Activated naive CD8-positive, alpha-beta T cell treated with anti-CD3 and anti-CD28 coated beads, Interleukin-2, amount 10 ng/mL, durations not matched to agents 7 days and 5 days (primary cell): ENCODE measurements at places on chromosomes 7 and 10. TPM values are rescaled to one million over a fixed set of nuclear protein-coding genes. Genes with fewer than 3 reads are reported as not detected.

GRCh38 chr7:2279896-2280295 is 34.3 kb downstream of the SNX8 start:
- no peak for DNase-seq

- no peak for DNase-seq
These were observed 4.5 kb upstream of the LRRC18 start for GRCh38 chr10:48944171-48944570.

The LIPK gene
- not detected for total RNA-seq

- DNase-seq, result no peak
These were observed 546.1 kb upstream of the FOXK1 start for GRCh38 chr7:4136036-4136435.

The AKR1C2 gene
- not detected for total RNA-seq

GRCh38 chr10:32949221-32949678 is 8.8 kb downstream of the ITGB1 start:
- no peak for DNase-seq

The PCBD1 gene
- total RNA-seq, result 23.5 TPM

- DNase-seq, result no peak
These were observed 279.6 kb downstream of the PPP1R3A start for GRCh38 chr7:113639221-113639620.

DNA sequence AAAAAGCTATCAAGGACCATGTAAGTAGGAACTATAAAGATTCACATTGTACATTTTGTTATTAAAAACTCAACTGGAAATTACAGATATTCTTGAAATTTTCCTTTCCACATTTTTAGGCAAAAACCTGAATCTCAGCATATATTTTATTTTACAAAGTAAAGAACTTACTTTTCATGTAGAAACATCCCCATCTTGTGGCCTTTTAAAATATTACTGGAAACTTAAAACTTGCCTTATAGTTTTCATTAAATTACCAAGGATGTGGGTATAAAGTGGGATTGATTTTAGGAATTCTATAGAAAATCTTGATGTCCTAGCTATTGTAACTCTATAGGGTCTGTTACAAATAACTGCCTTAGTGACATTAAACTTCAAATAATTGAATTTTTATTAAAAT is 10.6 kb downstream of the DBF4 start:
- no peak for DNase-seq

DNA sequence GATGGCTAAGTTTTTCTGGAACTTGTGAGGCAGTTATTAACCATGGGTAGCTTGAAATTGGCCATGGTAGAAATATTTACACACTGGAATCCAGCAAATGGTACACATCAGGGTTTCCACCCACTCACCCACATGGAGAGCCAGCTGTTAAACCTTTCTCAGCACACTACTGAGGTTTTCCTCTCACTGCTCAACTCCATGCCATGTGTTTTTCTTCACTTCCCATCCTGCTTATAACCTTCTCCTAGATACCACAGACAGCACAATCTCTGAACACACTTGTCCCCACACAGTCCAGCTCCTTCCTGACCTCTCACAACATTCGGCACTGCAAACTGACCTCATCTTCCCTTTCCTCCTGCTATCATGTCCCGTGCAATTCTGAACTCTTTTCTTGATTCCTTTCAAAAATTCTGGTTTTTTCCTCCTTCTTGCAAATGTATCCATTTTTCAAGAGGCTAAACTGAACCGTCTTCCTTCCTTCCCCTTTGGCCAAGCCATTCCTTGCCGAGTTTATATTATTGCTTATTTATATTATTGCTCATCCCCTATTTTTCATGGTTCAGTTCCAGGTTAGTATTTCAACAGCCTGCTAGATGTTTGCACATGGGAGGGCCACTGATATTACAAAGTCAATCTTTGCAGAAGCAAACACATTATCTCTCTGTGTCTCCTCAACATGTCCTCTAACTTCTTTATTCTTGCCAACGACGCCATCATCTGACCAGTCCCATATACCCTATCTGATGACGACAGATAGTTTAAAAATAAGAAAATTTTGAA is 606.4 kb downstream of the SORCS1 start:
- no peak for DNase-seq

GRCh38 chr7:139058943-139059342 is 23.1 kb upstream of the ZC3HAV1L start:
- DNase-seq, result no peak

The TSPAN13 gene
- total RNA-seq, result 0.91 TPM

DNA sequence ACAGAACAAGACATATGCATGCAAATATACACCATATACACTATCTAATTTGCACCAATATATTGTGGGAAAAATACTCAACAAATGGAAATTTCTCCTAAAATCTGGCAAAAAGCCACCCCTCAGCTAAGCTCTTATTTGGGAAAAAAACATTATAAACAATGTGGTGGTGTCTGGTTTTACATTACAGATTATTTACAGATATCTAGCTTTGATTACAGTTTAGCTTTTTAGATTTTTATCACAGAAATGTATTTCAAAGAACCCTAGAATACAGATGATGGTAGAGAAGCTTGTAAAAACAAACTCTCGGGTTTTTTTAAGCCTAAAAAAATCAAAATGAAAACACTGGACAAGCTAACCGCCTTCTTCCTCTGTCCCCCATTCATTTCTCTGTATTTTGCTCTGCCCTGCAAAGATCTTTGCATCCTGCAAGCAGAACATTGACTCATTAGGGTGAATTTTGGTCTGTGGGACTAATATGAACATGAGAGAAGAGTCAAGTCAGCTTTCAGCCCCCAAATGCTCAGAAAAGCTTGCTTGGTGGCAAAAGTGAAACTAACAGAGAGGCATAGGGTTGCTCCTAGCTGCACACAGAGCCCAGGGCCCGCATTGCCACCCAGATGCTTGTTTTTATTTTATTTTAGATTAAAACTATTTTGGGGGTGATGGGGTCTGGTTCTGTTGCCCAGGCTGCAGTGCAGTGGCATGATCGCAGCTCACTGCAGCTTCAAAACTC is 88.8 kb upstream of the LYZL1 start:
- no peak for DNase-seq

- DNase-seq, result no peak
These were observed 195.0 kb upstream of the SVIL start for GRCh38 chr10:29829776-29830175.

The COL26A1 gene
- total RNA-seq, result not detected

The POLR2J2 gene
- 20.8 TPM for total RNA-seq

The EEF1AKMT2 gene
- 22.8 TPM for total RNA-seq
